ENCODE measurements at places on chromosomes 5 and 9.

- DNase-seq: no peak
These were observed 18.3 kb upstream of the HSDL2 start for GRCh38 chr9:112361601-112362000.

GRCh38 chr5:172049226-172049796 lies 42.9 kb upstream of the FBXW11 start:
- DNase-seq: no peak

DNA sequence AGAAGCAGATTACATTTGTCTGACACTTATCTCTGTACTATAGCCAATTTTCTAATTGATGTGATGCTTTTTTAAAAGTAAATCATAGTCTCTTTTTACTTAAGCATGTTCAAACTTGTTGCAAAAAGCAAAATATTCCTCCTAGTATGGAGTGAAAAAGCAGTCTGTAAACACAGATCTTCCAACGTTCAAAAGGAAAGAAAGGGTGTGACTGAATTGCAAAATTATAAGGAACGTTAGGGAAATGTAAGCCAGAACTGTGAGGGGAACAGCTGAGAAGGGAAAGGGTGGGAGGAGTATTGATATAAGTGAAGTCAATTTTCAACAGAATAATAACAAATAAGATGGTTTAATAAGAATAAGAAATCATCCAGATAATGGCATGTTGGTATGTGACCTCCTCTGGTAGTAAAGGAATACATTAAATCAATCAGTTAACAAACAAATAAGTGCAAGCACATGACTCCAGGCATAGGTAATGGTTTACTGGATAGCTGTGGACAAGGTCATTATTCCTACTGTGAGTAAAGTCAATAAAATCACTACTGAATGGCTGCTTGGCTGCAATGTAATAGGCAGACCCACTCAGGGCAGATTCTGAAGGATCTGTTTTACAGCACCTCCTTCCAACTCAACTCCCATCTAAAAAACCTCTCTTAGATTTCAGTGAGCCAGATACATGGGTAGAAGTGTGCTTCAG lies 239.1 kb upstream of the NMUR2 start:
- DNase-seq: no peak

DNA sequence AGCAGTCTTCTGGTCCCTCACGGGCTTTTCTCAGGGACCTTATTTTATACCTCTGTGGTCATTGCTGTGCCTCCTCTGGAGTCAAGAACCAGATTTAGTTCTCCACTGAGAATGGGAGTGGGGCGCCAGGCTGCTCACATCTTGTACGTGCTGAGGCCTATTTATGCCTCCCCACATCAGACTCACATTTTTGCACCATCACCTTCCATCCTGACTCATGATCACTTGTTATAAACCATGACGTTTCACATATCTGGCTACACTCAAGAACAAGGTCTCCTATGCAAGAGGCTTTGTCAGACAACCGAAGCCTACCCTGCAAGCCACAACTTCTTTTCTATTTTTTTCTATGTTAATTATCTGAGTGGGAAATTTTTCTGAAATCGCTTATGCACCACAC lies 10.7 kb downstream of the PRUNE2 start:
- no peak for DNase-seq

DNA sequence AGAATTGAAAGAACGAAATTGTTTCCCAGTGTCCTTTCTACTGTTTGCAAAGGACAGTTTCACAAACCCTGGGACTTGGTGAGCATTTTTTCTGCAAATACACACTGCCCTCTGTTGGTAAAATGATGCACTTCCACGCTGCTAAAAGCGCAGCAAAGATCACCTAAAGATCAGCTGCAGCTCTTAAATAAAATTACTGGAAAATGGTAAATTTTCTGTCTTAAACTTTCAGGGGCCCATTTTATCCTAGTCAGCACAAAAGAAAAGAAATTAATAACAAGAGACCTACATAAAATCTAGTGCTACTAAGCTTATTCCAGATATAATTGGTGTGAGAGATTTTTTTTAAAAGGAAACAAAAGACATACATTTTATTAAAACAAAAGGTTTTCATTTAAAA lies 566.0 kb downstream of the CAAP1 start:
- no peak for DNase-seq

DNA sequence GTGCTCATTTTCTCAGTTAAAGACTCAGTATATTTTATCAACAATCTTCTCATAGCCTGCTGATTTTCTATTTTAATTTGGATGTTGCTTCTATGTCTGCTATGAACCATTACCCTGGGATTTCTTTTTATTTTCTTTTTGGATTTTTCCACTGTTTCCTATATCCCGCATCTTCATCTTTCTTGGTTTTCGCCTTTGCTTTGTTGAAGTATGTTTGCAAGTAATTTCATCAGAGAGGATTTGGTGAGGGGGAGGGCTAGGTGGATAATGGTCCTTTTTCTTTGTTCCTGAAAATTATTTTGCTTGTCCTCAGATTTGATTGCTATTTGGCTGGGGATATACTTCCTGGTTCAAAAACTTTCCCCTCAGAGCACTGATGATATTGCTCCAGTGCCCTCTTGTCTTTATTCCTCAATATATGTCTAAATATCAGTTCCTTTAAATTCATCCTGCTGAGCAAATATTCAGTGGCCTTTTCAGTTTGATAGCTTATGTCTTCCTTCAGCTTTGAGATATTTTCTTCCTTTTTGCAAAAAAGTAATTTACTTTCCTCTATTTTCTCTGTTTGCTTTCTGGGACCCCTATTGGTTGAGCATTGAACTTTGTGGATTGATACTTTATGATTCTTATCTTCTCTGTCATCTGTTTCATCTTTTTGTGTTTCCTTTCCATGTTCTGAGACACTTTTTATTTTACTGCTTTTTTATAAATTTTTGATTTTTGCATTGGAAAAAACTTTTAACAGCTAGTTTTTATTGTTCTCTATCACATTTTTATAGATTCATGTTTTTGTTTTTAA lies 227.6 kb upstream of the ELL2 start:
- no peak for DNase-seq

DNA sequence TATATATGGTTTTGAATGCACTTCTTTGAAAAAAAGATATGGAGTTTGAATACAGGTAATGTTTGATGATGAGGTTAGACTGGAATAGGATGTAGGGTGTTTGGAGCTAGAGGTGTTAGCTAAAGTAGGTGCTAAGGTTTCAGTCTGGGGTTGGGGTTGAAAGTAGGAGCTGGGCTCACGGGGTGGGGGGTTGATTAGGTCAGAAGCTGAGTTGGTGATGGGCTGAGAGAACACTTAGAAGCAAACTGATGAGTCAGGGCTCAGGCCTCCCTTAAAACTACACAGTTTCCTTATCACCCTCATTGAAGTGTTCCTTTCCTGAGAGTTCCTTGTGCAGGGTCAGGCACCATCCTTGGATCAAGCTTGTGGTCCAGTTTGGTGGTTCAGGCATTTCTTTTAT lies 308.8 kb upstream of the ADAMTS16 start:
- DNase-seq: no peak

GRCh38 chr5:138649316-138649720 lies 74.1 kb upstream of the HSPA9 start:
- DNase-seq: no peak

- no peak for DNase-seq
These were observed 442.5 kb upstream of the KLF4 start for GRCh38 chr9:107932046-107932445.

DNA sequence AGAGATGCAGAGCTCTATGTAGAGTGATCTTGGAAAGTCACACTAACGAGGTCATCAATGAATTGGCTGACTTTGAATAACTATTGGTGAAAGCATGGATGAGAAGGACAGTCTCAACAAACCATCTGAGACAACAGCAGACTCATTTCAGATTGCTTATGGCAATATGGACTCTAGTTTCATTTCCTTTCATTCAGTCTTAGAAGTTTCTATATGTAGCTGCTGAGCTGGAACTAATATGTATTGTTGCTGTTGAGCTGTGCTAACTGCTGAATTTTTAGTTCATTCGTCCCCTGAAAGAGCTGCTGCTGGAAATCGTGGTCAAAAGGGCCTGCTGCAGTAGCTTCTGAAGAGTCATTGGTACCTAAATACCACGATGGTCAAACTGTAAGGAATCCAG lies 31.3 kb downstream of the TNFSF15 start:
- no peak for DNase-seq

- DNase-seq: no peak
These were observed 117.1 kb downstream of the DAB2IP start for GRCh38 chr9:121768416-121769015.

DNA sequence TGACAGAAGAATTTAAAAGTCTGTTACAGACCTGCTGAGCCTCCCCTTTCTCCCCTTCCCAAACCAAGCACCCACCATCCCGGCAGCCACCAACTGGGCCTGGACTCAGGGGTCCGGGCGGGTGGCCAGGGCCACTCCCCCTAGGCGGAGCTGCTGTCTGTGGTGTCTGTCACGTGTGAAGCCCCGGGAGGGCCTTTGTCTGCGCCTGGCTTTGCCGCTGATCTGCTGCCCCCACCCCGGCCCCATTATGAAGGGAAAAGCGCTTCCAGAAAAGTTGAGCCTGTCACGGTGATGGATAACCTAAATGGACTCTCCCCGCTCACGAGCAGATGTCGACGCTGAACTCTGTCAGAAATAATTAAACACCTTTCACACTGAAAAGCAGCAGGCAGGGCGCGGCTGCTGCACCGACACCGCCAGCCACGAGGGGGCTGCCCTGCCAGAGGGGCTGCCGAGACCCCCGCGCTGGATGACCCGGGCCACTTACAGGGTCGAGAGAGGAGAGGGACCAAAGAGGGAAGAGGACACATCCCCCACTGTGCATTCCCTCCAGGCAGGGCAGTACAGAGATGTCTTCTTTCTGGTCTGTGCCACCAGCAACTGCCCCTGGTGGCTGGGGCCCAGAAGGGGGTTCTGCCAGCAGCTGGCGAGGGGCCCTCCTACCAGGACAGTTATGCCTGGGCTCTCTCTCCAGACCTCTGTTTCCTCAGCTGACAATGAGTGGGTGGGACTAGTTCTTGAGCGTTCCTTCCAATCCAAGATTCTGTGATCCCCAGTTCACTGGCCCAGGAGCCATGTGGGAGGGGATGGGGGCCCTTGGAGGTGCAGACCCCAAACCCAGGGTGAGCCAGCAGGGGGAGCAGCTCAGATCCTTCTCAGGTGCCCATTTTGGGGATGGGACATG lies 36.0 kb upstream of the BARHL1 start:
- DNase-seq: no peak

- no peak for DNase-seq
These were observed 407.1 kb upstream of the PAPPA start for GRCh38 chr9:115746496-115746895.

- no peak for DNase-seq
These were observed 54.2 kb downstream of the MAPKAP1 start for GRCh38 chr9:125652759-125653158.

DNA sequence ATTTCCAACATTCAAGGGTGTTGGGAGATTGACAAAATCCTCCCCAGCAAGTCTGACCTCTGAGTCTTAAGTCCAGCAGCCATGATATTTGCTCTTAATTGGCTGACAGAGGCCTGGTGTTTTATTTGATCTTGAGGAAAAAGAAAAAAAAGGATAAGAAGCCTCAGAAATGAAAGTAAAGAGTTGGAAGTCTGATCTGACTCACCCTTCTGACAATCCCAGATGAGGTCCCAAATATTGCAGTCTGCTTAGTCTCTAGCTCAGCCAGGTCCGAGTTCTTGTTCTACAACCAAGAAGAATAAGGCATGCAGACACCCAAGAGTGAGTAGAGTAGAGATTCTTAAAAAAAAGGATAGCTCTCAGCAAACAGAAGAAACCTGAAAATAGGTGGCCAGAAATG lies 632.5 kb upstream of the ST8SIA4 start:
- no peak for DNase-seq
